ENCODE measurements at places on chromosomes 6 and 20. TPM values are rescaled to one million over a fixed set of nuclear protein-coding genes. Genes with fewer than 3 reads are reported as not detected.

Gene CBLN4
- not detected for total RNA-seq

Gene DEFB116
- total RNA-seq: not detected

Gene TXNDC5
- 36.9 TPM for total RNA-seq

Gene PLG
- 0.55 TPM for total RNA-seq

Gene RNF39
- total RNA-seq: not detected

Gene MYCT1
- not detected for total RNA-seq

Gene PACRG
- not detected for total RNA-seq

Gene MRAP2
- total RNA-seq: not detected

Gene DTD1
- total RNA-seq: 28.5 TPM
